ENCODE measurements at places on chromosomes 13 and 19.

GRCh38 chr13:103531278-103531677 is 465.1 kb upstream of the SLC10A2 start:
- no peak for DNase-seq

- DNase-seq, result no peak
These were observed 39.5 kb downstream of the SIAH3 start for GRCh38 chr13:45811891-45812694.

DNA sequence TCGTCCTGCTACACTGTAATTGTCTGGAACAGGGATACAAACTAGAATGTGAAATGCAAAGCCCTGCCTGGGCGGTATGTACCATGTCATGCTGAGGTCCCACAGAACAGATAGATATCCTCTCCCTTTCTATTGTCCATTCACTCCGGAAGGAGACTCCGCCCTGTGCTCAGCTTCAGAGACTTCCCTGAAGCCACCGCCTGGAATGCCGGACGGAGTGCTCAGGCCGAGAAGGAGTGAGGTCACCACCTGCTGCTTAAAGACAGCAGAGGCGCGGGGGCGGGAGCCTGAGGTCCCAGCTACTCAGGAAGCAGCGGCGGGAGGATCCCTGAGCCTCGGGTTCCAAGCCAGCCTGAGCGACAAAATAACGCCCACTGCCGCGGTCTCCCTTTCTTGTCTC is 890 bp upstream of the ZNF611 start:
- peak; percentile 64 for DNase-seq

GRCh38 chr13:46149272-46150133 is 32.5 kb downstream of the LCP1 start:
- no peak for DNase-seq

GRCh38 chr13:77345150-77345780 is 18.4 kb upstream of the MYCBP2 start:
- peak; percentile 57 for DNase-seq

- no peak for DNase-seq
These were observed 695.6 kb downstream of the PCDH9 start for GRCh38 chr13:66534561-66534960.

- DNase-seq, result no peak
These were observed 496.8 kb upstream of the PCDH9 start for GRCh38 chr13:67726979-67727378.

GRCh38 chr19:5753743-5754142 is 30.8 kb downstream of the PRR22 start:
- no peak for DNase-seq

DNA sequence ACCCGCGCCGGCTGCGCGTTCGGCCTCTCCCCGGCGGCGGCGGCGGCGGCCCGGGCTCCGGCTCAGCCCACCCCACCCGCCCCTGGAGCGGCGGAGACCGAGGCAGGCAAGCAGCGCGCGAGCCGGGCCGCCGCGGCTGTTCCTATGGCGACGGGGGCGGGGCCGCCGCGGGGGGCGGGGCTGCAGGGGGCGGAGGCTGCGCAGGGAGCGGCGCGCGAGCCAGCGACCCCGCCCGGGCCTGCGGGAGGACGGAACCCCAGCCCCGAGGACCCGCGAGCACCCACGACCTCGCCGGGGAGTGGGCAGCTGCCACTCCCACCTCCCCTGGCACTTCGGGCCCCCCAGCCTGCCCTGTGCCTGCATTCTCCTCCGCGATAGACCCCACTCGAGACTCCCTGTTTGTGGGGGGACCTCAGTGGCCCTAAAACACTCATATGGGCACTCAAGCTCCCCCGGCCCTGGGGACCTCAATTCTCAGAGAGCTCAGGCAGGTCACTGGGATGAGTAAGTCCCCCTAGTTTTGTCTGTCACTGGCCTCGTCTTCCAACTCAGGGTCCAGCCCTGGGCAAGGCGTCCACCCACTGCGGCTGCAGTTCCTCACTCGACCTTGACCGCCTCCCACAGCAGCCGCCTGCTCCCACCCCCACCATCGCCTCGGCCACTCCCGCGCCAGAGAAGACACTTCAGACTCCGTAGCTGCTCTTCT is at the start of gene CTXN1:
CTXN1 (minus strand) TSS at position 115 of the 706 bp plus-strand sequence. CDS start 597 bp downstream, outside the sequence.
- DNase-seq, result peak; percentile 94
